ENCODE measurements at places on chromosomes 16 and 17.

- DNase-seq = no peak
These were observed 81.8 kb upstream of the TBC1D3K start for GRCh38 chr17:37842401-37842800.

GRCh38 chr16:11456741-11457140, 111.5 kb downstream of the RMI2 start:
- DNase-seq = no peak

GRCh38 chr16:14491861-14492529, 138.1 kb downstream of the PARN start:
- DNase-seq = no peak

DNA sequence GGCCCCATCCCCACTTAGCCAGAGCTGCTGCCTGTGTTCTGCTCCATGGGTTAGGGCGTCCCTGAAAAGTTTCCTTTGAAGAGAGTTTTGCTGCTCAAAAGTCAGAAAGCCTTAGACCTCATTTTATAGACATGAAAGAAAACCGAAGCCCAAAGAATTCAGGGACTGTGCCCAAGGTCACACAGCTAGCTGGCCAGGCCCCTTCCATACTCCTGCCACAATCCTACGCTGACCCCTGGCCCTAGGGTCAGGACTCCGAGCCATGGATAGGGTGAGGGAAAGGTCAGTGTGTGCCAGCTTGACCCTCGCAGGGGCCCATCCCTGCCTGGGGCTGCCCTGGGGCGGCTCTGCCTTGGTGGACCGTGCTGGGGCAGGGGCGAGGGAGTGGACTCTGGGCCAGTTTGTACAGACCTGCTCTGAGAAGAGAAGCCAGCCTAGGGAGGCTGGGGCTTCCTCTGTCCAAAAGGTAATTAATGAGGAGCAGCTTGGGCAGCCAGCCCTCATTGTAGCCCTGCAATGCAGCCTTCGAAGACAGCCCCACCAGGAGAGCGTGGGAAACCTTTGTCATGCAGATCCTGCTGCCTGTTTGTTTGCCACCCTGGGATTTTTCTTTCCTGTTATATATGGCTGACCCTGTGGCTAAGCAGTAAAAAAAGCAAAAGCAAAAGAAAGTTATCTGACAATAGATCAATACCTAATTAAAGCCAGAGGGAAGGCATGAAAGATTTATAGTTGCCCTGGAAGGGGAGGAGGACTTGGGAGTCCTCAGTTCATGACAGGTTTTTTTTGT, 37.4 kb downstream of the RHBDL3 start:
- DNase-seq = no peak

- no peak for DNase-seq
These were observed 109.0 kb downstream of the HS3ST3A1 start for GRCh38 chr17:13492737-13493122.

- DNase-seq = no peak
These were observed 62.7 kb downstream of the FOXK2 start for GRCh38 chr17:82582213-82582612.

- DNase-seq = no peak
These were observed 22.4 kb downstream of the KDM8 start for GRCh38 chr16:27225536-27226360.

- DNase-seq = no peak
These were observed 27.8 kb downstream of the PAFAH1B1 start for GRCh38 chr17:2621241-2621640.

GRCh38 chr17:20992416-20992815, 50.4 kb downstream of the USP22 start:
- no peak for DNase-seq

GRCh38 chr17:55068862-55069811, 100.6 kb downstream of the STXBP4 start:
- no peak for DNase-seq

- DNase-seq = no peak
These were observed 14.7 kb downstream of the GSPT1 start for GRCh38 chr16:11901091-11901490.

DNA sequence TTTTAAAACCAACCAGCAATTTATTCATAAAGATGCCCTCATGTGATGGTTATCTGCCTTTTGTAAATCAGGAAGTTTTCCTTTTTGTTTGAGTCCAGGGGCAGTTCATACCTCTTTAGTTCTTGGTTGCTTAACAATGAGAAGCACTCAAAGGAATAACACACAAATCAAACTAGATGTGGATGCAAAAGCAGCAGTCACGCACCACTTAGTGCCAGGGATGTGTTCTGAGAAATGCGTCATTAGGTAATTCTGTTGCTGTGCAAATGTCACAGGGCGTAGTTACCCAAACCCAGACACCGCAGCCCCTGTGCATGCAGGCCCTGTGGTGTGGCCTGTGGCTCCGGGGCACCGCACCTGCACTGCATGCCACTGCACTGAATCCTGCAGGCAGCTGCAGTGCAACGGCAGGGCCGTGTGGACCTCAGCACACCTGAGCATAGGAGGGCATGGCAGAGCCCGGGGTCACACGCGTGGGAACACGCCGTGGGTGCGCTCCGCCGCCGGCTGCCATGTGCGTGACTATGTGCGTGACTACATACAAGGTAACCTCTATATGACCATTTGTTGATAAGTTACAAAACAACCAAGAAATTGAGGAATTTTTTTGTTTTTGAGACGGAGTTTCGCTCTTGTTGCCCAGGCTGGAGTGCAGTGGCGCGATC, 39.6 kb downstream of the PKD1 start:
- no peak for DNase-seq

- DNase-seq = no peak
These were observed 13.9 kb downstream of the KIFC3 start for GRCh38 chr16:57788252-57788841.

DNA sequence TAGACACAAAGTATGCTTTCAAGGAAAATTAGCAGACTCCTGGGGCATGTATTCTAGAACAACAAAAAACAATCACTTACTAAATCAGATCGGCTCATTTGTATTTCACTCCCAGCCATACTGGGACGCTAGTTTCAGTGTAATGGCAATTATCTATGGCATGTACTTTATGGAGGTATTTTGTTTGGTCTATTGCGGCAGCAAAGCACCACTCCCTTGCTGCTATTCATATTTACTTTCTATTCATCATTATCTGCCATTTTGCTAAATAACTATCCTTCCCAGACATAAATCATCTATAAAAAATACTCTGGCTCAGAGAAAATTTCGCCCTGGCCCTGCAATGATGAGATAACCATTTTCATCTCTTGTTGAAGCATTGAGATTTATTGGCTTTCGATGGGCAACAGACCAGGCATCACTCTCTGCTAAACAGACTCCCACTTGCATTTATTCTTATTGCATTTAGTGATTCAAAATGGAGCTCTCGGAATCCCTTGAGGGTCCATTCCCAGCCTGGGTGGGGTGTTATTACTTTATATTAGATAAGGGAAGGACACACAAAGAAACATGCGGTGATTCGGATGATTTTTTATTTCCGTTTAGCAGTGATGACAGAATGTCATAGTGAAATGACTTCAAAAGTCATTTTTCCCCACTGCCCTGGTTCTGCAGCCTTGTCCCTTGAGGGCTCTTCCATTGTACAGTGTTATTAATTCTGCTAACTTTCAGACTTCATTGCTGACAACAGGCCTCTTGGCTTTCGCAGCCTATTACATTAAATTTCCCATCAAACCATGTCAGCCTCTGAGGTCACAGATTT, 225.8 kb downstream of the IRX3 start:
- DNase-seq = no peak

DNA sequence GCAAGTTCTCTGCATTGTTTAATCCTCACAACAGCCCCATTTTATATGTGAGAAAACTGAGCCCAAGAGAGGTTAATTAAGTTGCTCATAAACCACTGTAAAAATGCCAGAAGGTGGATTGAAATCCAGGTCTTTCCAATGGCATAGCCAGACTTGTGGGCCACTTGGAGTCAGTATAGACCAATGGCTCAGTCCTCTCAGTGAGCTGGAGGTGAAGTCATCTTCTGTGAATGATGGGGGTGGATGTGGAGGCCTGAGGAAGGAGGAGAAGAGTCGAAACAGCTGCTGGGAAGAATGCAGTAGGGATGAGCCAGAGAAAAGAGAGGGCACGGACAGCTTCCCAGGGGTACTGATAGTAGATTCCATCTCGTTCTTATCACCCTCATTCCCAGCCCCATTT, 213.4 kb downstream of the SOX9 start:
- no peak for DNase-seq

DNA sequence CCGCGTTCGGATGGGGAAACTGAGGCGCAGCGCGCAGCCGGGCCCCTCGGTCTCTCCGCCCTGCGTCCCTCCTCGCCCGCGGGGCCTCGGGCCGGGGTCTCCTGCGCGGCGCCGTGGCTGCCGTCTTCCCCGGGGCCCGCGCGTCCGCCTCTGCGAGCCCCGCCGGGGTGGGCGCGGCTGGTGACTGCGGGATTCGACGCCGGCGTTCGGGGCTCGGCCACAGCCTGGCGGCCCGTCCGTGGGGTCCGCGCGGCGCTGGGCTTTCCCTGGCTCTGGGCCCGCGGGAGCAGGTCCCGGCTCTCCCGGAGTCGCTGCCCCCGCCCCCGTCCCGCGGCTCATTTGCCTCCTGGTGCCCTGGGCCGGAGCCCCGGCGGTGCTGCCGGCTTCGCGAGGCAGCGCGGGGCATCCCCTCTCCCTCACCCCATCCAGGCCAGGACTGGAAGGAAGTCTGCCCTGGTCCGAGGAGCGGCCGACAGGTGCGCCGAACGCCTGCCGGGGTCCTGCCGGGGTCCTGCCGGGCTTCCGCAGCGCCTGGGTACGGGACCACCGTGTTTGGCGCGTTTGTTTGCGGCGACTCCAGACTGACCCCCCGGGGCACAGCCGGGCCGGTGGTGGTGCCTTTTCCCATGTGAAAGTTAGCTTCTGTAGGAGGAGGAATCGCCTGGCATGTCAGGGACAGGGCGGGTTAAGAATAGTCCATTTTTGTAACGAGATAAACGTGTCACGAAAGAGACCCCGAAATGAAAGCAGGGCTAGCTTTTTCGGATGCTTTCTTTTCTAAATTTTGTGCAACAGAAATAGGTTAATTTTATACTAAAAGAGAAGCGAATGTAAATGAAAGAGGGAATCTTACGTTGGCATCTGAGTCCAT, 671 bp downstream of the CHMP6 start:
- no peak for DNase-seq

GRCh38 chr16:49496656-49497055, 123.1 kb downstream of the C16orf78 start:
- no peak for DNase-seq

DNA sequence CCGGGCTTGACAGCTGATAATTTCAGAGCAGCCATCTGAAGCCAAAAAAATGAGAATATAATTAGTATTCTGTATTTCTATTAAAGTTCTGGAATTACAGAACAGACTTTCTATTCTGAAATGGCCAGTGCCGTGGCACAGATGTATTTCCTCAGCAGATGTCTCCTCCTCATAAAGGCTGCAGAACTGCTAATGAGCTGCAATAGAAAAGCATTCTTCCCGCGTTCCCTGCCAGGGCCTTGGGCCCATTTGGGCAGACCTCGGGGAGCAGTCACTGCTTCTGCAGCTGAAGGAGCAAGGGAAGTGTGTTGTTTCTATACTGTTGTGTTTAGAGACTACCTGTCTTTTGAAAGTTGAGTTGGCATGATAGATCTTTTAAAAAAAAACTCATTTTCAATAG, 152.6 kb upstream of the CACNG5 start:
- DNase-seq = no peak

GRCh38 chr16:31253642-31254045, 6.1 kb upstream of the ITGAM start:
- no peak for DNase-seq

- no peak for DNase-seq
These were observed 2.0 kb downstream of the KLHL36 start for GRCh38 chr16:84650062-84650991.

GRCh38 chr17:59332749-59333377, 1.4 kb downstream of the YPEL2 start:
- DNase-seq = no peak

DNA sequence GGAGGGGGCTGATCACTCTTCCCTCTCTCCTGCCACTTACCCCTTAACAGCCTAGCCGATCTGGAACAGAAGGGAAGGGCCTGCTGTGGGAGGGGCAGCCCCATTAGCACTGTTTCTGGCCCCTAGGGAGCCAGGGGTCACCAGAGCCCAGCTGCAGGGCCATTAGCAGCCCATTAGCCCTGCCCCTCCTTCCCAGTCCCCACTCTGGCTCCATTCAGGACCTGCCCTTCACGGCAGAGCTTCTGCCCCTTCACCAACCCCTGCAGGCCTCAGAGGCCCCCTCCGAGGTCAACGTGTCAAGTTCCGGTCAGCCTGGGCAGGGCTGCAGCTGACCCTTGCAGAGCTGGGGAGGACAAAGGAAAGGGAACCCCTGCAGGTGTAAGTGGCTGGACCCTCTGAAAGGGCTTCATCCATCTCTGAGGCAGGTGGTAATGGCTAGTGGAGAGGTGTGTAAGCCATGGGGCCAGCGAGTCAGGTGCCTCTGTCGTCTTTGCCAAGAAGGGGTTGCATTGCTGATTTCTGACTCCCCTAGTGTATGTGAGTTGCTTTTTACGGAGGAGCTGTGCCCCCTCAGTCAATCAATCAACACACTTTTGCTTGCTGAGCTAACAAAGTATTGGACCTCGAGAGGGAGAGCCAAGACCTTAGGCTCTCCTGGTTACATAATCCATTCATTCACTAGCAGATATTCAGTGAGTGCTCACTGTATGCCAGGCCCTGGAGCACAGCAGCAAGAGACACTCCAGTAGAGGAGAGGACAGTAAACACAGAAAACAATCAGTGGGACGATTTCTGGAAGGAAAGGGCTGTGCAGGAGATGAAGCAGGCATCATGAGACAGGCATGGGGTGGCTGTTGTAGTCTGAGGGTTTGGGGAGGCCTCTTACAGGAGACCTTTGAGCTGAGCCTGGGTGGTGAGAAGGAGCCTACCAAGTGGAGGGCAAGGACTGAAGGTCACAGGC, 18.2 kb upstream of the KCNJ12 start:
- no peak for DNase-seq

- DNase-seq = no peak
These were observed 215.4 kb downstream of the UTP18 start for GRCh38 chr17:51475730-51476129.

- DNase-seq = no peak
These were observed 270.6 kb upstream of the TNRC6C start for GRCh38 chr17:77687921-77688320.

DNA sequence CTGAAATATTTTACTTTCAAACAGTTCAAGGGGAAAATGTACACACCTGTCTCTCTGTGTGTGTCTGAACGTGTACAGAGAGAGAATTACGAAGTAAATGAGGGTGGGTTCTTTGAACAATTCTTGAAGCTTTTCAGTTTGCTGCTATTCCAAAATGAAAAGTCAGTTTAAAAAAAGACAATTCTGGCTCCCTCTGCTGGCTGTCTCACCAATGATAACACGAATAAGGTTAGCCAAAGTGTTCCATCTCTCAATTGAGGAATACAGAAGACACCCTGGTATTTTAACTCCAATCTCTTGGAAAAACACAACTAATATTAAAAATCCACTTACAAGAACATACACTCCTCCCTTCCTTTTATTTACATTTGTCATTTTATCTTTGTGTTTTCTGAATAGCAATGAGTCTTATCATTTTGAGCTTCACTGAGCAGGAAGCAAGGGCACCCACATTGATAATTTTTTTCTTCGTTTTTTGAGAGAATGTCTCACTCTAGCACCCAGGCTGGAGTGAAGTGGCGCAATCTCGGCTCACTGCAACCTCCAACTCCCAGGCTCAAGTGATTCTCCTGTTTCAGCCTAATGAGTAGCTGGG, 20.5 kb downstream of the EFTUD2 start:
- no peak for DNase-seq

GRCh38 chr17:42889809-42890208, 10.8 kb upstream of the G6PC1 start:
- no peak for DNase-seq

All from stimulated activated CD8-positive, alpha-beta memory T cell treated with anti-CD3 and anti-CD28 coated beads, Interleukin-15, amount 100 ng/mL, for 1 hour (primary cell).